ENCODE measurements at places on chromosomes 7 and 10. TPM values are rescaled to one million over a fixed set of nuclear protein-coding genes. Genes with fewer than 3 reads are reported as not detected.

- DNase-seq, result no peak
Observed at GRCh38 chr7:84455788-84456187, 261.2 kb upstream of the SEMA3A start.

DNA sequence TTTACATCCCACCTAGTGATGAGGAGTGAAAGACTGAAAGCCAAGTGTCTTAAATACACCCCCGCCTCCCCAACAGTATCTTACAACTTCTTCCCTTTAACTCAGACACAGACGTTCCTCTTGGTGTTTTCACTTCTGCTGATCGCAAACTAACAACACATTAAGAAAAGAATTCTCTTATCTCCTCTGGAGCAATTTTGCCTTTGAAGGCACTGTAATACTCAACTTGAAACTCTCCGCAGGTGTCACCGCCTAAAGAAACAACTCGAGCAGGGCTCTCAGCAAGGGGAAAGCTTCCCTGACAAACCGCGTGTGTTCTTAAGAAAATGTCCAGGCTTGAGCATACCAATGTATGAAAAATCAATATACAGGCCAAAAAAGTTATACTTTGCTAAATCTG lies 452 bp downstream of the SEMA3C start:
- no peak for DNase-seq

GRCh38 chr7:20407585-20408466 lies 77.1 kb downstream of the ITGB8 start:
- DNase-seq, result no peak

- no peak for DNase-seq
Observed at GRCh38 chr10:73593812-73594211, 2.7 kb upstream of the USP54 start.

The AOAH gene
- 31.6 TPM for total RNA-seq

All from left colon (tissue), 2 donors.